ENCODE measurements at places on chromosomes 7 and 10. TPM values are rescaled to one million over a fixed set of nuclear protein-coding genes. Genes with fewer than 3 reads are reported as not detected.

The KCND2 gene
- 4.9 TPM for total RNA-seq

The GPR15LG gene
- total RNA-seq = 29.2 TPM

The AKR1C4 gene
- total RNA-seq = not detected

The WASHC2C gene
- 39.7 TPM for total RNA-seq

The NPC1L1 gene
- 0.10 TPM for total RNA-seq

The COMMD3 gene
- 63.9 TPM for total RNA-seq

The SNX10 gene
- 2.6 TPM for total RNA-seq

- no peak for DNase-seq
Measured at GRCh38 chr10:32970910-32971309, 12.9 kb upstream of the ITGB1 start.

DNA sequence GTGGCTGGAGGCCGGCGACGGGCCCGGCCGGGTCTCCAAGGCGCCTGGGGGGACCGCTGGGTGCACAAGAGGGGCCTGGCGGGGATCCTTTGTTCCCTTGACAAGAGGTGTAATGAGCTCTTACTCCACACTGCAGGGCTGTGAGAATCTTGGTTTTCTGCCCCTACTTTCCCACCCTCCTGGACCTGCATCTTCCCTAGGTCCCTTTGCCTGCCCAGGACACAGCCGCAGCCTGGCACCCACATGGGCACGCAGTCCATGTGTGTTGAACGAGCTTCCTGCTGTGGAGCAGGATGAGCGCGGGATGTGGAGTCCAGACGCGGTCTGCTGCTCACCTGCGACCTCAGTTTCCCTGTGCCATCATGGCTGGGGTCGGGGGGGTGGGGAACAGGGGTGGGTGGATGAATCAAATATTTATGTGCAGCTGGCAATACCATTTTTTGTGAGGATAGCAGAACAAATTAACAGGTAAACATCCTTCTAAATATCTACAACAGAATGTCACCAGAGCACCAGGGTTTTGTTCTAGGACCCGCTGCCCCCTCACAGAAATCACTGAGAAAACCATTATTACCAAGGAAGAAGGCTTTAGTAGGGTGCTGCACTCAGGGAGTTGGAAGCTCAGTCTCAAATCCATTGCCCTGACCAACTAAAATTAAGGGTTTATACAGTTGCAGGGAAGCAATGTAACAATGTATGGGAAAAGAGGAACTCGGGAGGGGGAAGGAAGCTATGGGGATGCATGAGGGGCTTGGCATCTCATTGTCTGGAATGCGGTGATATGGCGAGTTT is 474 bp upstream of the NSMCE4A start:
- DNase-seq = no peak

DNA sequence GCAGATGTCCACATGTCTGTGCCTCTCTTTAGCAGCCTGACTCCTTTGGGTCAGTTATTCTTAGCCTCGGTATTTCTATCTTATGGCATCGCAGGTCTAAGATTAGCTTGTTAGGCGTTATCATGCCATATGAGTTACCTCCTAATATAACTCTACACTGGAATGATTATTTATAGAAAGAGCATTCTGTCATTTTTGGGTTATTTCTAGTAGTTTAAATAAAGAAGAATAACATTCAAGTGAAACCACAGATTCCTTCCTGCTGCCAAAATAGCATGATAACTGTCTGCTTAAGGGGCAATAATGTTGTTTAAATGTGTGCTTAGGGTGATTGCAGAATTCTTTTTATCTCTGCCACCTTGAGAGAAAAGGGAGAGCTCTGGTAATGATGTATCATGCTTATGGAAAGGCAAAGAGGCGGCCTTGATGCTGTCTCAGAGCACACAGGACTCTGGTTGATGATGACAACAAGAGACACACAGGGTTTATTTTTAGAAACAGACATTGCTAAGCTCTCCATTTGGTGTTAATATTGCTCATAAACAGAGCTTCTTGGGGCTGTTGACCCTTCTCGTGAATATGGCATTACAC is 10.4 kb downstream of the HDAC9 start:
- no peak for DNase-seq

DNA sequence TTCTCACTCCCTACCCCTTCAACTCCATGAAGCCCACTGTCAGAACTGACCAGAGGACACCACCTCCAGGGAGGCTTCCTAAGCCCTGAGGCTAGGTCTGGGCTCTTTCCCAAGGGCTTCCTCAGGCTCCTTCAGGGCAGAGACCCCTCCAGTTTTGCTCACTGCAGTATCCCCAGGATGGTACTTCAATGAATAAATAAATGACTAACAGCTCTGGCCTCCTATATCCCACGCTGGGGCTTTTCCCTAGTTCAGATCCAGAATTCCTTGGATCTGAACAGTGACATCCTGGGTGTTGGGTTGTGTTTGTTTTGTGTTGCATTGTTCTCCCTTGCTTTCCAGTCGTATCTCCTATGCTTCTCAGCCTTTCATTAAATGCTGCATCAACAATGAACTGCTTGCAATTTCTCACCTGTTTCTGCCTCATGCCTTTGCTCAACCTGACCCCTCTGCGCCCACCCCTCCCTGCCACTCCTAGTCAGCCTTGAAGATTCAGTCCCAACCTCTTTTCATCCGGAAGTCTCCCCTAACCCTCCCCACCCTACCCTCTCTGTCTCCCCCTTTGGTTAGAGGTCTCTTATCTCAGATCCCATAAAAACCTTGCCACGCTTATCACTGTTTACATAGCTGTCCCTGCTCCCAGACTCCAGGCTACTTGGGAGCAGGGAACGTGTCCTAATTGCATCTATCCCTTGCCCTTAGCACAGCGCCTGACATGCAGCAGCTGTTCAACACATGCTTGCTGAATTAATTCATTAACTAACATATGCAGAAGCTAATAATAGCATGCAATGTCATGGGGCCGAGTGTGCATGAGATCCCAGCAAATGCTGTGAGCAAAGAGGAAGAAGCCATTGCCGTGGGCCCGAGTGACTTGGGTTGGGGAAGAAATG is 41.7 kb downstream of the PPP1R3C start:
- no peak for DNase-seq

GRCh38 chr10:28202941-28203352 is 99.9 kb downstream of the MPP7 start:
- no peak for DNase-seq

DNA sequence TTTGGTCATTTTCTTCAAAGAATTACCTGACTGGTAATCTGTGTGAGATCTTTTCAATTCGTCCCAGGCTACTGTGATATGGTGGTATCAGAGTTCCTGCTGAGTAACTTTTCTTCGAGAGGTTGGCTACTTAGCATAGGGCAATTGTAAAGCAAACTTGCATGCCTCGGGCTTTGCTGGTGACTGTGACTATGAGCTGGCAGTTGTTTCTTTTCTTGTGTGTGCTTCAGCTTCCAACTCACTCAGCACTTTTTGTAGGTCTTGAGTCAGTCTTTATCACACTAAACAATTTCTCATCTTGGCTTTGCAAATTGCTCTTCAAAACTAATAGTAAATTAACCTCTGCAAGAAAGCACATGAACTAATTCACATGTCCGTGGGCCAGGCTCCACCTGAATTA is 44.3 kb downstream of the PRR15 start:
- no peak for DNase-seq

DNA sequence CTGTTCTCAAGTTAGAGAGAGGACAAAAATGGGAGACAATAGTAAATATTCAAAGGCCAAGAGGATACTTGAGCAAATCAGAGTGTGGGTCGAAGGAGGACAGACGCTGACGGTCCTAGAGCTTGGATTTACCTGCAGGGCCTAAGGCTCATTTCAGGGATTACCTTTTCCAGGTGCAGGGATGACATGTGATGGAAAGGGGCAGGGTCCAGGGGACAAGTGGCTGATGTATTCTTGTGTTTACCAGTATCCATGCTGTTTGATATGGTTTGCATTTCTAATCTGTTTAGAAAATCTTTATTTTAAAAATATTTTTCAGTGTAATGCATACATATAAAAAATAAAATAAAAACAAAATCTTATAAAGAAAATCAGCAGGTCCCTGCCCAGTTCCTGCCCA is 5.3 kb downstream of the GALNTL5 start:
- DNase-seq = no peak

GRCh38 chr10:4766454-4766853 is 59.6 kb upstream of the AKR1E2 start:
- DNase-seq = no peak

- no peak for DNase-seq
Measured at GRCh38 chr10:35466170-35466569, 129.9 kb downstream of the CCNY start.

DNA sequence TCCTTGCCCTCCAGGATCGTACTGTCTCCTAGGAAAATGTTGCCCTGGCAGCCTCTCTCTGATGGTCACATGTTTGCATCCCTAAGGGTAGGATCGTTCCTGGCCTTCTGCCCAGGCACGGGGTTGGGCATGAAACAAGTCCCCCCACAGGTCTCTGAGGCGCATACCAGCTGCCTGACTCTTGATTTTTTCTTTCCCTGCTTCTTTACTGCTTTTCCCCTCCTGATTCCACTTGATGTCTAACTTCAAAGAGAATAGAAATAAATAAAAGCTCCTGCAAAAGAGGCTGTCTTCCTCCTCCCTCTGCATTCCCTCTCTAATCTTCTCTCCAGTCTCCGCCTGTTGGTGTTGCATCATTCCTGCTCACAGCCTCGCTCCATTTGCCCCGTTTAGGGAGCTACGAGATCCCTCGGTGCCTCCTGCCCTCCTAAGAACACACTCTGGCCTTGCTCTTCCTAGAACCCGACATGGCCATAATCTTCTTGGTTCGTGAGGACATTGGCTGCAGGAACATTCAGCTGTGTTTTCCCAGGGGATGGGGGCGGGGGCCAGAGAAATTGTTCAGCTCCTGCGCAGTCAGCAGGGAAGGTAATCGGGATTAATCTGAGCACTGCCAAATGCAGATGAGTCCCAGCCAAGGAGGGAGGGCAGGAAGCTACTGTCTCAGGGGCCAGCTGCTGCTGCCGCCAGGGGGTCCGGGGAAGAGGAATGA is 26.0 kb downstream of the LEP start:
- DNase-seq = peak; percentile 85

GRCh38 chr7:92432299-92432946 is 14.9 kb upstream of the GATAD1 start:
- no peak for DNase-seq

DNA sequence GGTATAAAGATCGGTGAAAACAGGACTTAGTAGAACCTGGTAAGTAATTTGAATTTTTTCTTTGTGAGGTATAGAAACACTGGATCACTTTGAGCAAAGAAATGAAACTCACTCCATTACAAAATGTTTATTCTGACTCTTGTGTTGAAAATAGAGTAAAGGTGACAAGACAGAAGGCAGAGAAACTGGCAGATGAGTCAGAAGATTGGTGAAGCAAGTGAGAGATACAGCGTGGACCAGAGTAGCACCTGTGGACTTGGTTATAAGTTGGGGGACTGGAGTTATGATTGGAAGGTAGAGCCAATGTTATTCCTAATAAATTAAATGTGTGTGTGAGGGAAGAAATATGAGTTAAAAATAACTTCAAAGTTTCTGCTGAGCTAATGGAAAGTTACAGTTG is 620.9 kb downstream of the ZWINT start:
- DNase-seq = no peak

- DNase-seq = no peak
Measured at GRCh38 chr10:105793071-105793470, 1152.0 kb downstream of the SORCS3 start.

DNA sequence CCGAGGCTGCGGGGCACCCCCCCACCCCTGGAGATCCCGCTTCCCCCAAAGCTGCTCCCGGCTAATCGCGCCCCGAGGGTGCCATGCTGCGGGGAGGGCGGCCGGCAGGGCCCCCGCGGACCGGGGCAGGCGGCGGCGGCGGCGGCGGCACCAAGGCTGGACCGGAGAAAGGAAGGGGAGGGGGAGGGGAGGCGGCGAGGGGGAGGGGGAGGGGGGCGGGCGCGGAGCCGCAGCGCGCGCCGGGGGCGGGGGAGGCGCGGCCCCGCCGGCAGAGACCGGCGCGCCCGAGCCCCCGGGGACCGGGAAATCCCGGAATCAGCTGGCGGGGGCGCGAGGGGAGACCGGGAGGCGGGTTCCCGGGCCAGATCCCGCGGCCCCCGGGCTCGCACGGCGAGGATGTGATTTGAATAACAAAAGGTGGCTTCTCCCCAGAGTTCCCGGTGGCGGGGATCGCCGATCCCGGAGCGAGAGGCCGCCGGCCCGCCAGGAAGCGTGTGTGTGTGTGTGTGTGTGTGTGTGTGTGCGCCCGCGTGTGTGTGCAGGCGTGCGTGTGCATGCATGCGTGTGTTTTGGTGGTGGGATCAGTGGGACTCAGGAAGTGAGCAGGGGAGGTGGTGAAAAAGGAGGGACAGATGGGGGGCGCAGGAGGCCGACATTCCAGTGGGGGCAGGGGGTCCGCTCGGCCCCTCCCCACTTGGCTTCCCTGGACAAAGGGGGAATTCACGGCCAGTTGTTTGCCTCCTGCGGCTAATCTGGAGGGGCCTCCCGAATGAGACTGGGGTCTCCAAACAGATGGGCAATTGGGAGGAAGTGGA is 99.5 kb downstream of the HIP1 start:
- peak; percentile 59 for DNase-seq
